A172 (cell line): ENCODE measurements at places on chromosomes 11 and 22.
A peak's percentile ranks its signal among the peaks of the same experiment; 100 is the strongest.

GRCh38 chr11:78727816-78728215 lies 153.2 kb upstream of the NARS2 start:
- DNase-seq = no peak

- no peak for DNase-seq
Measured at GRCh38 chr22:31947296-31947695, 3.0 kb downstream of the YWHAH start.

- DNase-seq = no peak
Measured at GRCh38 chr22:42360348-42360747, 71.9 kb downstream of the NFAM1 start.

DNA sequence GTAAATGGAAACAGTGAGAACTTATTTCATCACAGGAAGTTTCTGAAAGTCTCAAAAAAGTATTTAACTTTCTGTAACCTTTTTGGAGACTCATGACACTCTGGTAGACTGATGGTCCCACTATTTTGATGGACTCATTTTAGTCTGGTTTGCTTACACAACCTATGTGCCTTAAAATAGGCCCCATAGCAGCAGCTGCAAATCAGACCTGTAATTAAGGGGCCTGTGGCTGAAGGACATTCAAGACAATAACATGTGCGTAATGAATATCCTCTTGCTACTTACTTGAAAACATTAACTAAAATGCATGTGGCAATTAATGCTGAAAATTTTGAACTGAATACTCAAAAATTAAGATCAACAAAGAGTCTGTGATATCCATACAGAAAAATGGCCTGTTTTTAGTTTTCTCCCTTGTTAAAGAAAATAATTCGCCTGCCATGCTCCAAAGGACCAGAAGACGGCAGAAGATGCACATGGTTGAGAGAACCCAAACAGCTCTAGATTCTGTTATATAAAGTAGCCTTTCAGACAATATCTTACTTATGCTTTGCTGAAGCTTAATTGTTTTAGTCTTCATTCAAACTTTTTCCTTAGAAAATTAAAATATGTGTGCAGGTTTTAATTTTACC lies 568.5 kb downstream of the KCNA4 start:
- DNase-seq = peak; percentile 28

- no peak for DNase-seq
Measured at GRCh38 chr11:67642173-67643120, 2.9 kb upstream of the TBX10 start.

GRCh38 chr11:70532731-70533130 lies 134.4 kb downstream of the CTTN start:
- DNase-seq = peak; percentile 16

DNA sequence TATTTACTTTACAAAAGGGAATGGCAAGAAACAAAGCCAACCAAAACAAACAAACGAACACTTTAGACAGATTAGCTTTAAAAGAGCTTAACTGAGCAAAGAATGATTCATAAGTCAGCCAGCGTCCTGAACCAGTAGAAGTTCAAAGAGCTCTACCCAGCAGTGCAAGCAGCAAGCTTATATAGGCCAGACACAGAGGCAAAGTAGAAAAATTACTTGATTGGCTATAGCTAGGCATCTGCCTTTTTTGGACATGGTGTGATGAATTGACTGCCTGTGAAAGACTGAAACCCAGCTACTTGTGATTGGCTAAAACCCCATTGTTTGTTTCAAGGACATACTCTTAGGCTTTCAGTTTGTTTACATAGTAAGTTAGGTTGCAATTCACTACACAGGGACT lies 2120.0 kb upstream of the RAG2 start:
- peak; percentile 2 for DNase-seq

- DNase-seq = peak; percentile 42
Measured at GRCh38 chr11:28537822-28538221, 429.6 kb downstream of the METTL15 start.

DNA sequence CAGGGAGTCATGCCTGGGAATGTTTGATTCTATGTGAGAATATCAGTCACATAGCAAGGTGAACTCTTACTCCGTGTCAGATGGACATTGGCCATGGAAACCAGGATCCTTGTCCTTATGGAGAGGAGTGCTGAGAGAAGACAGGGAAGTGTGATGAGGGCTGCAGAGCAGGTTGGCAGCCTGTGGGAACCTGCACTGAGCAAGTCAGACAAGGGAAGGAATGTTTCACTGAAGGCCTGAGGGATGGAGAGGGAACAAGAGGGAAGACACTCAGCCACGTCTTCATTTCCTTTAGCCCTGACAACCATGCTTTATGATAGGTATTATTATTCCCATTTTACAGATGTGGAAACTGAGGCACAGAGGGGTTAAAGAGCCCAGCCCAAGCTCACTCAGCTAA lies 38.4 kb upstream of the HORMAD2 start:
- no peak for DNase-seq

GRCh38 chr11:7600205-7600775 lies 73.0 kb downstream of the CYB5R2 start:
- DNase-seq = peak; percentile 25

GRCh38 chr22:30444632-30445437 lies 19.3 kb downstream of the MTFP1 start:
- DNase-seq = no peak

GRCh38 chr11:60957188-60957587 lies 5.2 kb upstream of the SLC15A3 start:
- DNase-seq = no peak

DNA sequence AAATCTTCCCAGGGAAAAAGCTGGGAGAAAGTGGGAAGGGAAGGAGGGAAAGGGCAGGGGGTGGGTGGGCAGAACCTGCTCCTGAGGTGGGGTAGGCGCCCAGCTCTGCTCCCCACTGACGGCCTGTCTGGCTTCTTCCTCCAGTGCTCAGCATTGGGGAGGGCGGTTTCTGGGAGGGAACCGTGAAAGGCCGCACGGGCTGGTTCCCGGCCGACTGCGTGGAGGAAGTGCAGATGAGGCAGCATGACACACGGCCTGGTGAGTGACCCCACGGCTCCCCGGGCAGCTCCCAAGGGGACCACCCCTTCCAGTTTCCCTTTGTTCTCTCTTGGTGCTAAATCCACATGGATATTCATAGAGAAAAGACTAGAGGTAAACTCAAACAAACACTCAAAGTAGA lies 25.9 kb downstream of the SHANK3 start:
- no peak for DNase-seq

DNA sequence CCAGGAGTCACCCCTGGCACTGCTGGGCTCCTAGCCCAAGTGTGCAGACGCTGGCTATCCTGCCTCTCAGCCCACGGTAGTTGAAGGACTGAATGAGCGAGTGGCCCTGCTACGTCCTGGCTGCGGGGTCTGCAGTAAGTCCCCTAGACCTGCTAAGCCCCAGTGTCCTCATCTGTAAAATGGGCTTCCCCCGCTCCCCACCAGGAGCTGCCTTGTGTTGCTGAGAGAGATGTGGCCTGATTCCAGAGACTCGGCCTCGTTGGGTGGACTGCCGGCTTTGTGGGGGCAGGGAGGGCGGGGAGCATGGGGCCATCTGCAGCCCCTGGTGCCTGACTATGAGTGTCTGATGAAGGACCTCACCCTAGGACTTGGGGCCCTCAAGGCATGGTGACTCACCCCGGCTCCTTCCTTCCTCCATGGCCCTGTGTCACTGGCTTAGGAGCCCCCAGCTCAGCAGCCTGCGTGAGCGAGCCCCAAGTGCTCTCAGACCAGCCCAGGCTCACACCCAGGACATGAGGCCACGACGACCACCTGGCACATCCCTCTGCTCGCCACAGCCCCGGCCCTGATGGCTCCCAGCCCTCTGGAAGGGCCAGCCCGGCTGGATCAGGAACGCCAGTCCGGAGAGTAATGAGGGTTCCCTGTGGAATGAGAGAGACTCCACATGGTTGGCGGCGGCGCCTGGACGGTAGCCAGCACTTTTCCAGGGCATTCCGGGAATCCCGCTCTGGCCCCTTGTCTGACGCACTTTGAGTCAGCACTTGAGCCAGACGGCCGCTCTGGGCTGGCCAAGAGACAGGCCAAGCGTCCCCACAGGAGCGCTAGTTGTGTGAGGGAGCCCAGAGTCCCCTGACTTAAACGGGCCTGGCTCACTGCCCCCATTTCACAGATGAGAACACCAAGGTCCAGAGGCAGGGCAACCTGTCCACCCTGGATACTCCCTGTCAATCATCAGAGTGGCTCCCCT lies 50.5 kb upstream of the SHISAL1 start:
- peak; percentile 84 for DNase-seq

GRCh38 chr22:47161631-47162030 lies 399.2 kb downstream of the TBC1D22A start:
- no peak for DNase-seq

- DNase-seq = peak; percentile 14
Measured at GRCh38 chr11:7575841-7576725, 62.3 kb downstream of the PPFIBP2 start.

DNA sequence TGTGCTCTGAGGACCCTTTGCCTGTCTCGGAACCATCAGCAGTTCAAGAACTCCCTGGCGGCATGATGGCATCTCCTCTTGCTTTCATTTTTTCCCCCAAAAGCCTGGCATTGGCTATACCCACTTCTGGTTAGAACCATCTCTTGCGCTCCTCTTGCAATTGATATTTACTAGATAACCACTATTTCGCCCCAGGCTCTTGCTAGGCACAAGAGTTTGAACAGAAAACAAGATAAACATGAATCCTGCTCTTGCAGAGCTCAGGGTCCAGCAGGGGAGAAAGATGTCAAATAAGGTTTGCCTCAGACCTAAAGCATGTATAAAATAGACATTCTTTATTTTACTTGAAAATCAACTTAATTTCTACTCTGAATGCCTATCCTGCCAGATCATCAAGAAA lies 33.1 kb downstream of the SLCO2B1 start:
- no peak for DNase-seq

DNA sequence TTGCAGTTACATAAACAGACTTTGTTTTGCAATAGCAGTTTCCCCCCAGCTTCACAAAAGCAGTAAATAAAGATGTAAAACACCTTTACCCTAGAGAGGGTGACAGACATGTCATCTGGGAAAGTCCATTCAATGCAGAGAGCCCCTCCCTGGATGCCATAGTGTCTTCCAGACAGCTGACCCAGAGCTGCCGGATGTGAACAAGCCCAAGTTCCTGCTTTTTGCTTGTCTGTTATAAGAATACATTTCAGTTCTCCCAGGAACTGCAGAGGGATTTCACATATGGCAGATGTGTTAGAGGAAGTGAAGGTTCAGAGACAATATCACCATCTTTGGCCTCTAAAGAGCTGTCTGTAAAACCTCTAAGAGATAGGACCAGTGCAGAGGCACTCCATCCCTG lies 48.9 kb downstream of the RELT start:
- no peak for DNase-seq

- DNase-seq = no peak
Measured at GRCh38 chr22:44664149-44664548, 37.9 kb upstream of the PRR5 start.

DNA sequence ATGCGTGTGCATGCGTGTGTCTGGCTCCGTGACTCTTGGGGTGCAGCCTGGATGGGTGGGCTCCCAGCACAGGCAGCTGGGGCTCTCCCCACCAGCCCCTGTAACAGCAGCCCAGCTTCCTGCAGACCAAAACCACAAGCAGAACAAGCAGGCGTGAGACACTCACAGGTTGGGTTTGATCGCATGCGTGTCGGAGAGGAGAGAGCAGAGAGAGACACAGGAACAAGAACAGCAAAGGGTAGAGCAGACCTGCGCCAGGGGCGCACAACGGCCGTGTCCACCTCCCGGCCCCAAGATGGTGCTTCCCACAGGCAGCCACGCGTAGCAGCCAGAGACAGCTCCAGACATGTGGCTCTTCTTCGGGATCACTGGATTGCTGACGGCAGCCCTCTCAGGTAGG lies at the start of gene CD6:
Gene CD6 (plus strand): TSS at position 161 of the 400 bp plus-strand sequence. CDS start 186 bp downstream, at position 347.
- DNase-seq = no peak

- no peak for DNase-seq
Measured at GRCh38 chr11:1008001-1008802, 28.3 kb downstream of the MUC6 start.
